ENCODE measurements at places on chromosomes 16 and 17. TPM values are rescaled to one million over a fixed set of nuclear protein-coding genes. Genes with fewer than 3 reads are reported as not detected.

GRCh38 chr16:19851476-19851875 is 33.2 kb downstream of the GPRC5B start:
- no peak for DNase-seq

- DNase-seq, result no peak
Observed at GRCh38 chr17:76598004-76598439, 12.4 kb upstream of the ST6GALNAC2 start.

DNA sequence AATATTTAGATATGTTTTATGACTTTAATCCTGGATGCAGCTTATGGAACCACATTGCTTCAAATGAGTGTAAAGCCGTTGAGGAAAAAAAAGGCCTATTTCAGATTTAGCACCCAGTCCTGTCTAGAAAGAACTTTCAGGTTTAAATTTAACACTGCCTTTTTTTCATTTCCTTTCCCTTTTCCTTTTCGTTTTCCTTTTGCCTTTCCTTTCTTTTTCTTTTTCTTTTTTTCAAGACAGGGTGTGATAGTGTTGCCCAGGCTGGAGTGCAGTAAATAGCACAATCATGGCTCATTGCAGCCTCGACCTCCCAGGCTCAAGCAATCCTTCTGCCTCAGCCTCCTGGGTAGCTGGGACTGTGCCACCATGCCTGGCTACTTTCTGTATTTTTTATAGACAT is 15.9 kb downstream of the LUC7L3 start:
- no peak for DNase-seq

DNA sequence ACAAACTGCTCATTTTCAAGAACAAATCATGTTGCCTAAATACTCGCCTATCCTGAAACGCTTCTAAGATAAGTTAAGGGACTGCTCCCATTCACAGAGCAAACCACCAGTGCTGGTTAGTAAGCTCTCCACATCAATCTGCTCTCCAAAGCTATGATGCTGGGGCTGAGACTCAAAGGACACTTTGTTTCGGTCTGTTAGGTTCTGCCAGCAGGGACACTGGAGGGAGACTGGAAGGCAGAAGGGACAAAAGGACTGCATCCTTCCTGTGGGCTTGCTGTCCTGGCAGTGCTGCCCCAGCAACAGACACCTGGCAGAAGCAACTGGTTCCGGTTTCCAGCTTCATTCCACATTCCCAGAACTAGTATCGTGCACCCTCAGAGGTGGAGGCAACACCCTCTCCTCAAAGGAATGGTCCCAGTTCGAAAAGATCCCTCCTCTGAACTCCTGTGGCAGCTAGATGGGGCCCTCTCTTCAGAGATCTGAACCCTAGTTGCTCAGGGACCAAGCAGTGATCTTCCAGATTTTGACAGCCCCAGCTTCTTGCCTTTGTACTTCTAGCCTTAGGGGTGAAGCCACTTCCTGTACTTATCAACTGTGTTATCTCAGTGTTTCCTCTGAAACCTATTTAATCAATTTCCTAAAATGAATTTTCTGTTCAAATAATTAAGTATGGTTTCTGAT is 73.4 kb upstream of the GSG1L start:
- no peak for DNase-seq

GRCh38 chr17:31907342-31907962 is 5.9 kb upstream of the UTP6 start:
- DNase-seq, result no peak

GRCh38 chr17:19780846-19781245 is 32.7 kb upstream of the ALDH3A1 start:
- no peak for DNase-seq

DNA sequence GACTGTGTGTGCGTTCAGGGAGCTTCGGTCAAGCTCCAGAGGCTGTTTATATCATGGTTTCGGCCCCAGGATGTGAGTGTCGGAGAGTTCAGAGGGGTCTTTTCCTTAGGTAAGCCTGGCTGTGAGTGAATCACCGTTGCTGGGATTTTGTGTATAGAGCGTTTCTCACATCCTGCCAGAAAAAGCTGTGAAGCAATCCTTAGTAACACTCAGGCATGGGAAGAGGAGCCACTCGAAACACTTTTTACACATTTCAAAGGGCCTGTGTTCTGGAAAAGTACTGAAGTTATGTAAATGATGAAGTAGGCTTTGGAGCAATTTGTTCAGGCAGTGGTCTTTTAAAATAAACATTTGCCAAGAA is 662 bp downstream of the PGS1 start:
- DNase-seq, result no peak

DNA sequence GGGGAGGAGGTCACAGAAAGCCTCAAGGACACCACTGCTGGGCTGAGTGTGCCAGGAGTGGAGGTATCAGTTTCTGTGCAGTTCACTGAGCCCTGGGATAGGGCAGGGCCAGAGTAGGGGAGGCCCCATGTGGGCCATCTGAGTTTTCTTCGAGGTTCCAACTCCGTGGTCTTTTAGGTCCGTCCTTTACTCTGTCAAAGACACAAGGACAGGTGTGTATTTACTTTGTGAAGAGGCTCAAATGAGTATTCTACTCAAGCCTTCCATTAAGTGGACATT is 59.5 kb downstream of the USP22 start:
- no peak for DNase-seq

- DNase-seq, result no peak
Observed at GRCh38 chr17:50920891-50921586, 54.9 kb upstream of the TOB1 start.

DNA sequence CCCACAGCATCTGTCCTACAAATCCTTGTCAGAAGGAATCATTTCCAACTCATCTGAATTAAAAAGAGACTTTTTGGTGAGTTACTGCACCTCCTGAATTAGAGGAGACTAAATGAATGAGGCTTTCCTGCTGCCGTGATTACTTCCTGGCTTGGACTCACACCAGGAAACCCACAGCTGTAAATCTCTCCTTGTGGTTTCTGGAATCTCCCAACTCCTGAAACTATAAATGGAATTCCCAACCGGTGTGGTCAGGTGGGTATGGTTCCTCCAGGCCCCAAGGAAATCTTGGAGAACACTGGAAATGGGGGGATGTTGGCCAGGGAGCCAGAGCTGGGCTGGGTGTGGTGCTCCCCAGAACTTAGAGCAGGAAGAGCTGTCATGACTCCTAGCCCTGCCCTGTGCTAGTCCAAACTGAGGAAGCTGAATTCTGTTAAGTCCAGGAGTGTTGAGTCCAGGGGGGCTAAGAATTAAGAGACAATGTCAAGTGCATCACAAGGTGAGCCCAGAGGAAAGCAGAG is 216.4 kb downstream of the GSG1L start:
- DNase-seq, result no peak

UBTF gene
- 56.7 TPM for total RNA-seq

WNT3 gene
- total RNA-seq, result 2.2 TPM

MIEN1 gene
- 46.4 TPM for total RNA-seq

TAC4 gene
- total RNA-seq, result not detected

FBXL16 gene
- 11.0 TPM for total RNA-seq
